Transverse colon (tissue), 4 donors: ENCODE measurements at places on chromosomes 5 and 9. TPM values are rescaled to one million over a fixed set of nuclear protein-coding genes. Genes with fewer than 3 reads are reported as not detected.

The SLC1A1 gene
- 23.7 TPM for total RNA-seq

The TMEM174 gene
- not detected for total RNA-seq

- H3K36me3 ChIP-seq, result no peaks in the 10 kb centered on the region
- H3K27me3 ChIP-seq, result no peaks in the 10 kb centered on the region
- no peak overlapping the region for H3K4me3 ChIP-seq
- peak overlapping the region; percentile 21 for H3K27ac ChIP-seq
- H3K4me1 ChIP-seq, result peaks cover 32% of the 10 kb centered on the region
- no peak for DNase-seq
These were observed 34.0 kb downstream of the ZNF474 start for GRCh38 chr5:122163121-122164069.

DNA sequence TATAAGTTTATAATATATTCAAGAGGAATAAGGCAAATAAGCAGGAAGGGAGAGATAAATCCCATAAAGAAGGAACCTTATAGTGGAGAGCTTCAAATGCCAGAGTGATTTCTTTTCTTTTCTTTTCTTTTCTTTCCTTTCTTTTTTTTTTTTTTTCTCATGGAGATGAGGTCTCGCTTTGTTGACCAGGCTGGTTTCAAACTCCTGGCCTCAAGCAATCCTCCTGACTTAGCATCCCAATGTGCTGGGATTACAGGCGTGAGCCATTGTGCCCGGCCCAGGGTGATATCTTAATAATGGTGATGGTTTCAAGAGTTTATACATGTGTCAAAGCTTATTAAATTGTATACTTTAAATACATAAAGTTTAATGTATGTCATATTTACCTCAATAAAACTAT, 19.6 kb upstream of the FOCAD start:
- no peak for DNase-seq
- H3K36me3 ChIP-seq, result no peaks in the 10 kb centered on the region
- H3K4me3 ChIP-seq, result no peak overlapping the region
- no peaks in the 10 kb centered on the region for H3K27me3 ChIP-seq
- H3K4me1 ChIP-seq, result no peaks in the 10 kb centered on the region
